Panc1 (cell line): ENCODE measurements at places on chromosomes 16 and 17.

DNA sequence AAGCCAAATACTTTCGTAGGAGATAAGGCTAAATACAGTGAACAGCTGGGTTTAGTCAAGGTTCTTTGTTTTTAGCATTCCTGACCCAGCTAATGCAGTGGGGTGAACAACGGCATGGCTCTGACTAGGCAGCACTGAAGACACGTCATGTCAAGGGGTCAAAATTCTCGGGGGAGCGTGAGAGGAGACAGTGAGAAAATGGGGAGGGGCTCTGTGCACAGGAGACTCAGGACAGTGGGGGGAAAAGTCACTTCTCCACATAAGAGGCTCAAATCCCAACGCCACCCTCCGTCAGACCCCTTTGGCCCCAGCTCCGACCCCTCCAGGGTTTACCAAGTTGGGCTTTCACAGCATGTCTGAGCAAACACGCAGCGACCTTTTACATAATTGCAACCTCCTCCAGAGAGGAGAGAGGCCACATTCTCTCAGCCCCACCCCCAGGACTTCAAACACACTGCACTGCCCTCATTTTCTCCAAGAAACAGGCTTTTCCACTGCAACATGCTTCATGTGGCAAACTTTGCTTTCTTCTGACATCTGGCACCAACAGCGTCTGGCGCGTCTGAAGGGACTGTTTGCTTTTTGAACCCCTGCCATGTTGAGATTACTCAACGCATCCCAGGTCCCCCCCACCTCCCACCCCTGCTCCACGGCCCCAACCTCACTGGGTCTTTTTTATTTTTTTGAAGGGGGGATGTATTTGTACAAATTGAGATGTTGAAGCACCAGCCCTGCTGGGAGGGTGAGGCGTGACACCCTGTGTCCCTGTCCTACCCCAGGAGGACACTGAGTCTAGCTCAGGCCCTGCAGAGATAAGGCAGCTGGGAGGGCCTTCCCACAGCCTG lies 30.0 kb downstream of the AXIN2 start:
- H3K4me3 ChIP-seq, result no peak overlapping the region
- no peaks in the 10 kb centered on the region for H3K27me3 ChIP-seq
- no peak overlapping the region for H3K27ac ChIP-seq
- no peaks in the 10 kb centered on the region for H3K36me3 ChIP-seq
- no peak for DNase-seq
- no peaks in the 10 kb centered on the region for H3K4me1 ChIP-seq

- H3K27me3 ChIP-seq, result no peaks in the 10 kb centered on the region
- H3K36me3 ChIP-seq, result no peaks in the 10 kb centered on the region
- H3K4me1 ChIP-seq, result peaks cover 66% of the 10 kb centered on the region
- peak overlapping the region; percentile 92 for H3K27ac ChIP-seq
Measured at GRCh38 chr17:81097134-81097942, 62.4 kb downstream of the BAIAP2 start.

GRCh38 chr16:13988038-13988437 lies 68.1 kb downstream of the ERCC4 start:
- DNase-seq, result no peak
- no peaks in the 10 kb centered on the region; the same call in 1 of the 2 replicates for H3K4me1 ChIP-seq
- H3K27me3 ChIP-seq, result no peaks in the 10 kb centered on the region

- peak overlapping the region; percentile 51; the same call in 1 of the 2 replicates for H3K27ac ChIP-seq
- peak overlapping the region; percentile 79 for H3K4me3 ChIP-seq
- no peaks in the 10 kb centered on the region; the same call in 1 of the 2 replicates for H3K36me3 ChIP-seq
- DNase-seq, result no peak
- peaks cover 49% of the 10 kb centered on the region for H3K4me1 ChIP-seq
Measured at GRCh38 chr16:4693956-4694641, 737 bp downstream of the NUDT16L1 start.

DNA sequence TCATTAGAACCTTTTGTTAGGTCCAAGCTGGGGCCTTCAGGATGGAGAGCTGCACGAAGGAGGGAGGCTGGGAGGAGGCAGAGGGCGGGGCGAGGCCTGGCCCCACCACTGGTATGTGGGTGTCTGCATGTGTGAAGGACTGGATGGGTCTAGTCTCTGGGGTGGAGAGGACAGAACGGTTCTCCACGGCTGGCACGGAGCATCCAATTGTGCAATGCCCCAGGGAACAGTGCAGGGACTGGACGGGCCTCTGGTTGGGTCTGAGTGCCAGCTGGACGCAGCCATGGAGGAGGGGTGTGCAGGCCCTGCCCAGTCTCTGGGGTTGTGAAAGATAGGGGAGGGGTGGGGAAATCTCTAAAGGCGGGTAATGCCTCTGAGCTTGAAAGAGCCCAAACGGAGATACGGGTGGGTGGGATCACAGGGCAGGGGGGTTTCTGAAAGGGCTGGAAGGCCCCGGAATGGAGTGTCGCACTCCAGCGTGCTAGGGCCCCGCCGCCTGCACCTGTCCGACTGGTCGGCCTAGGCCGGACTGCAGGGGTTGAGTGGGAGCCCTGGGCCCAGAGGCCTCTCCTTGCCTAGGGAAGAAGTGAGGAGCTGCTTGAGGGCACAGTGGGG lies 1.6 kb downstream of the PPL start:
- H3K27ac ChIP-seq, result peak overlapping the region; percentile 80
- no peak for DNase-seq
- peaks cover 21% of the 10 kb centered on the region for H3K4me1 ChIP-seq
- no peaks in the 10 kb centered on the region for H3K36me3 ChIP-seq
- H3K4me3 ChIP-seq, result peak overlapping the region; percentile 93
- no peaks in the 10 kb centered on the region for H3K27me3 ChIP-seq

DNA sequence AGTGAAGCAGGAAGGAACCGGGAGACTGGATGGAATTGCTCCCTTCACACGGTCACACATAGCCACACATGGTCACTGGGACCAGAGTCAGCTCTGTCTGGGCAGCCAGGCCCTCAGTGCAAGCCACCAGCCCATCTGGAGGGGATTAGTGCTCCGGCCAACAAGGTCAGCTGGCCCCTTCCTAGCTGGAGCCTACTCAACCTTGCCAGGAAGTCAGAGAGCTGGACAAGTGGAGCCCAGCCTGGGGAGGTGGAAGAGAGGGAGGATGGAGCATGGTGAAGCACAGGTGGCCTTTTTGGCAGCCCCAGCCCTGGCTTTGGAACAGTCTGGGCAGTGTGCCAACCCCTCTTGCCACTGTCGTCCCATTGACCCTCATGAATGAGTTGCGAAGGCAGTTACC lies 3.7 kb upstream of the CACNA1G start:
- H3K4me3 ChIP-seq, result no peak overlapping the region
- DNase-seq, result no peak
- no peaks in the 10 kb centered on the region; the same call in 1 of the 2 replicates for H3K27me3 ChIP-seq
- no peak overlapping the region for H3K27ac ChIP-seq

DNA sequence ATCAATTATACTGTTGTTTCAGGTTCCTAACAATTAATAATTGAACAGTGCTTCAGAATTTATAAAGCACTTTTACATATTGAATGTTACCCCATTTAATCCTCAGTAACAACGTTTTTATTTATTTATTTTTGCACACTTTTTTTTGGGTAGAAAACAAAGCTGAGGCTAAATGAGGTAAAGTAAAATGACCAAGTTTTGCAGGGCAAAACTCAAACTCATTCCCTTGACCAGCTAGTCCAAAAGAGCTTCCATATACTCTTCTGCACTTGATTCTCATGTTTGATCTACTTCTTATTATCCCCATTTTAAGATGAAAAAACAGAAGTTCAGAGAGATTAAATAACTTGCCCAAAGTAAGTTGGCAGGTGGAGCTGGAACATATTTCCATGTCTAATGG lies 81.1 kb upstream of the NACA2 start:
- no peaks in the 10 kb centered on the region; the same call in 1 of the 2 replicates for H3K27me3 ChIP-seq
- no peak for DNase-seq
- no peak overlapping the region for H3K4me3 ChIP-seq

DNA sequence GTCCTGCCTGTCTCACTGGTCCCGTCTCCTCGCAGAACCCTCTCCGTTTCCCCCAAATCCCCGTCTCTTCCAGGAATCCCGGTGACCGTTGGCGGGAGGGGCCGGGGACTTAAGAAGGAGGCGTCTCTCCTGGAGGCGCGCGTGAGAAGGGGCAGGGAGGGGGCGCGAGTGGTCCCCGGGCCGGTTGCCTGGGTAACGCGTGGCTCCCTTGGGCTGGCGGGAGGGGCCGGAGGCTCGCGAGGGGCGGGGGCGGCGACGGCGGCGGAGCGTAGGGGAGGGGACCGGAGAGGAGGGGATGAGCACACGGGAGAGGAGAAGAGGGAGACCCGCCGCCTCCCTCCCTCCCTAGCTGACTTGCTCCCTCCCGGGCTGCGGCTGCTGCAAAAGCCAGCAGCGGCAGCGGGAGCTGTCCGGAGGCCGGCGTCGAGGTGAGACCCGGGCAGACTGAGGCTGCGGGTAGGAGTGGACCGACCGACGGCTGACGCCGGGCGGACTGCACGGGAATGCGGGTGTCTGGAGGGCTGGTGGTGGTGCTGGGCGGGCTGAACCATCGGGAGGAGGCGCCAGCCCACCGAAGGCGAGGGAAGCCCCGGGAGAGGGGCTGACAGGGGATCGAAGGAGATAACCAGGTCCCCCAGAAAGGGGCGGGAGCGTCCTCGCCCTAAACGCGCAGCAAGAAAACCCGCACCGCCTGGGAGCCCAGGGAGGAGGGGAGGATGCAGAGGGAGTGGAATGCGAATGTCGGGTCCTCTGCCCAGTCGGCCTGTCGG lies at the start of gene PRRT2:
TSS of gene PRRT2 (plus strand) at position 298 of the 770 bp plus-strand sequence. CDS start 862 bp downstream, outside the sequence.
- no peaks in the 10 kb centered on the region for H3K27me3 ChIP-seq
- no peak for DNase-seq

GRCh38 chr16:17469011-17469740 lies 1.6 kb downstream of the XYLT1 start:
- H3K36me3 ChIP-seq, result no peaks in the 10 kb centered on the region
- peak overlapping the region; percentile 38; the same call in 1 of the 2 replicates for H3K4me3 ChIP-seq

- no peaks in the 10 kb centered on the region for H3K27me3 ChIP-seq
- no peak overlapping the region for H3K27ac ChIP-seq
- H3K4me3 ChIP-seq, result no peak overlapping the region
- no peak for DNase-seq
Measured at GRCh38 chr17:40378966-40379365, 14.4 kb upstream of the GJD3 start.

- no peaks in the 10 kb centered on the region for H3K4me1 ChIP-seq
- H3K4me3 ChIP-seq, result no peak overlapping the region
- no peak for DNase-seq
- no peaks in the 10 kb centered on the region for H3K36me3 ChIP-seq
- no peaks in the 10 kb centered on the region for H3K27me3 ChIP-seq
- H3K27ac ChIP-seq, result no peak overlapping the region
Measured at GRCh38 chr17:11940904-11941303, 56.4 kb downstream of the ZNF18 start.

DNA sequence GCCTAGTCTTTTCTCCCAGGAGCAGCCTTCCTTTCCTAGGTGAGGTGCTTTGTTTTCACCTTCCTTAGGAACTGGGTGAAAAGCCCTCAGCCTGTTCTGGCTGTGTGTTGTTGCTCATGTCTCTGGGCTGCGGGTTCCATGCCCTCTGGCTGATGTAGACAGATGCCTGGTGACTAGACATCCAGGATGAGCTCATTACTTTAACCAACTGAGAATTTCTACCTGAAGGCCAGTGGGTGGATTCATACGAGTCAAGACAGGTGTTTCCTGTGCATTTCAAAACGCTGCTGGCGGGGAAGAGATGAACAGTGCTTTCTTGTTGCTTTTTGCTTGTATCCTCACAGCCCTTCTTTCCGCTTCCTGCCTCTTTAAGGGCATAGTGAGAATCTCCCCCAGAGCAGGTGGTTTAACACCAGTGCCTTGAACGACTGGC lies 22.3 kb downstream of the SAP30BP start:
- no peaks in the 10 kb centered on the region for H3K36me3 ChIP-seq
- H3K27me3 ChIP-seq, result no peaks in the 10 kb centered on the region
- H3K27ac ChIP-seq, result peak overlapping the region; percentile 42; the same call in 1 of the 2 replicates
- H3K4me1 ChIP-seq, result peaks cover 39% of the 10 kb centered on the region

- peak; percentile 100 for DNase-seq
- no peaks in the 10 kb centered on the region for H3K27me3 ChIP-seq
- H3K27ac ChIP-seq, result peak within 1 kb of the TSS; percentile 87
- H3K36me3 ChIP-seq, result peaks cover 4% of the 10 kb centered on the region; the same call in 1 of the 2 replicates
Measured at GRCh38 chr16:28950648-28951409, at the start of gene NFATC2IP. Gene NFATC2IP, plus strand, starts transcription at chr16:28950937. Its CDS starts 75 bp downstream, at chr16:28951012.

- H3K36me3 ChIP-seq, result peaks cover 10% of the 10 kb centered on the region; the same call in 1 of the 2 replicates
- no peak overlapping the region for H3K4me3 ChIP-seq
- peaks cover 2% of the 10 kb centered on the region; the same call in 1 of the 2 replicates for H3K4me1 ChIP-seq
- no peak for DNase-seq
- H3K27me3 ChIP-seq, result no peaks in the 10 kb centered on the region
- H3K27ac ChIP-seq, result no peak overlapping the region
Measured at GRCh38 chr17:68509141-68510057, 2.8 kb upstream of the PRKAR1A start.

GRCh38 chr17:80036715-80037477 lies 454 bp downstream of the CCDC40 start:
- no peak for DNase-seq
- H3K4me3 ChIP-seq, result peak overlapping the region; percentile 73
- H3K36me3 ChIP-seq, result peaks cover 2% of the 10 kb centered on the region; the same call in 1 of the 2 replicates
- no peaks in the 10 kb centered on the region for H3K27me3 ChIP-seq

DNA sequence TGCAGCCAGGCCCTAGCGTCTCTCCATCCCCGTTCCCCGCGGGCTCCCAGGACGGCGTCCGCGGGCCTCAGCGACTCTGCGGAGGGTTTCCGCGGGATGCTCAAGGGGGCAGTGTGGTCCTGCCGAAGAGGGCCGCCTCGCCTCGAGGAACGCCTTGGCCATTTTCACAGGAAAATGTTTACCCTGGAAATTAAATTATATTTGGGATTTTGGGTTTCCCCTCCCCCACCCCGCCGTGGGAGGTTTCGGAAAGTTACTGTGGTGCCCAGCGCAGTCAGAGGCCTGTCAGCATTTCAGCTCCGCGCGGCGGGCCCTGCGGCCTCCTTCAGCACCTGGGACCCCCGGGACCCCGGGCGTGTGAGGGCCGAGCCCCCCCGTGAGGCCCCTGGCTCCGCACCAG lies 94.5 kb downstream of the PCTP start:
- no peaks in the 10 kb centered on the region for H3K27me3 ChIP-seq
- H3K4me3 ChIP-seq, result no peak overlapping the region
- H3K4me1 ChIP-seq, result no peaks in the 10 kb centered on the region
- H3K36me3 ChIP-seq, result no peaks in the 10 kb centered on the region

DNA sequence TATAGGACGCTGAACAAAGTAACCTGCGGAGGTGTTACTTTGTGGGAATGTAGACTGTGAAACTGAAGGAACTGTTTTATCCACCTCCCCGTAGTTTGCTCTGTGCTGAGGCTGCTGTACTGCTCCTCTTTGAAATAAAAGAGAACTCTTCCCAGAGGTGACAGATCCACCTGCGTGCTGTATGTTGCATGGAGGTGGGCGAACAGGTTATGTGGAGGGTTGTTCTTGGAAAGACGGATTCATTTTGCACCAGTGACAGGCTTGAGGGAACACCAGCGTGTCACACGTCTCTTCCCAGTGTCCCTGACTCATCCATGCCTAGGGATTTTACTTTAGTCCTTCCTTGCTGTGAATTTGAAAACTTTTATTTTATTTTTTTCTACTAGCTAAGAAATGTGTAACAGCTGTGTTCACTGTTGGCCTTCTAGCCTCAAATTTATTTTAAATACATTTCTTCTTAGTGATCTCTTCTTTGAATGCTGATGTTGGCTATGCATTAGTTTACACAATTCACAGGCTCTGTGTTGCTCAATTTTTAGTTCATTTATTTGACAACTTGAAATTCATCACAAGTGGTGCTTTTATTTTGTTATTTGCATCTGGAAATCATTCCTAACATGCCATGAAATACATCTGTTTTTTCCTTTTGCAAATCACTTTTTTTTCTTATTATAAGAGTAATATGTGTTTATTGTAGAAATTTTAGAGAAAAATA lies 512.4 kb downstream of the CDH13 start:
- peaks cover 3% of the 10 kb centered on the region; the same call in 1 of the 2 replicates for H3K4me1 ChIP-seq
- H3K27ac ChIP-seq, result no peak overlapping the region

- no peaks in the 10 kb centered on the region for H3K36me3 ChIP-seq
- H3K27me3 ChIP-seq, result no peaks in the 10 kb centered on the region
- H3K4me1 ChIP-seq, result peaks cover 4% of the 10 kb centered on the region
- H3K27ac ChIP-seq, result no peak overlapping the region
- DNase-seq, result no peak
Measured at GRCh38 chr16:57648125-57648524, 19.7 kb downstream of the ADGRG1 start.
